Stimulated activated CD4-positive, alpha-beta T cell treated with anti-CD3 and anti-CD28 coated beads, Interleukin-2, amount 100 ng/mL, for 48 hours (primary cell): ENCODE measurements at places on chromosomes 6 and 20.

GRCh38 chr20:11076434-11077105 is 402.8 kb upstream of the JAG1 start:
- no peak for DNase-seq

- DNase-seq, result no peak
Observed at GRCh38 chr6:152379423-152379822, 257.7 kb downstream of the SYNE1 start.

DNA sequence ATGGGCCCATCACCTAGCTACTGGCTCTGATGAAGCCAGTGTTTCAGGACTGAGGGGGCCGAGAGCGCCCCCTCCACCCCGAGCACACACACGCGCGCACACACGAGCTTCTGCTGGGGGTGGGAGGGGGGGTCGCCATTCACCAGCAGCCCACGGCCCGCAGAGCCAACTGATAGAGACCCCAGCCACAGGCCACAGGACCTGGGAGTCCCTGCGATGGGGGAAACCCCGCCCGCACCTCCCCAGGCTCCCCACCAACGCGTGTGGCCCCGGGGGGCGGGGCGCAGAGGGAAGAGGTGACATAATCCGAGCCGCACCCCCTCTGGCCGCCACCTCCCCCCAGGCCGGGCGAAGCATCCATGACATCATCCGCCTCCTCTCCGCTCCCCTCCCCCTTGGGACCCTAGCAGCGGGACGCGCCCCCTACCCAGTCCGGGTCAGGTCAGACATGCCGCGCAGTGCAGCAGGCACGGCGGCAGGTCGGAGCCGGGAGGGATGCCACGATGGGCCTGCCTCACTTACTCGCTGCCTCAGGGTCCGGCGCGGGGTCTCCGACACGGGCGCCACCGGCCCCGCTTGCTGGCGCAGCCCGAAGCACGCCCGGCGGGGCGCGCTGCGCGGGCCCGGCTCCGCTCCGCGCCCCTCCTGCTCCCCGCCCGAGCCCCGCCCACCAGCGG is at the start of gene LZTS3:
Gene LZTS3 (minus strand): TSS at position 617 of the 677 bp plus-strand sequence. CDS start 6,386 bp downstream, outside the sequence.
- peak; percentile 48 for DNase-seq

DNA sequence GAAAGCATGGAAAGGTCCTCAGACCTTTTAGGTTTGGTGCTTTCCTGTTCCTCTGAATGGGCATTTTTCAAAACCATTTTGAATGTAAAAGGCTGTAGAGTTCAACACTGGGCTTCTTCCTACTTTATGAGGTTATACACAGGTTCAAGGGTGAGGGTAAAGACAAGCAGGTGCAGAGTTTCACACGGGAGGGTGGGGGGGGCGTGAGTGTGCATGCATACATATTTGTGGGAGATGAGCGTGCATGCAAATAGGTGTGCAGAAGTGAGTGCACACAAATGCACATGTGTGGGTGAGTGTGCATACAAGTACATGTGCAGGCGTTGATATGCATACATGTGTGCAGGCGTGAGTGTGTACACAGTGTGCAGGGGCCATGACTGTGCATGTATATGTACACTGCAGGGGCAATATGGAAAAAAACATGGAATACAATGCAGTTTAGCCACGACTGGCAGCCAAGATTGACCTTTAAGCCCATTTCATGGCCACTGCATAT is 183.1 kb downstream of the GMPR start:
- DNase-seq, result no peak

GRCh38 chr6:109202409-109203264 is 107.3 kb downstream of the CEP57L1 start:
- DNase-seq, result peak; percentile 13
